Epithelial cell of proximal tubule (primary cell): ENCODE measurements at places on chromosomes 7 and 10. TPM values are rescaled to one million over a fixed set of nuclear protein-coding genes. Genes with fewer than 3 reads are reported as not detected.

The ANKRD22 gene
- 0.12 and 1.8 TPM in 2 replicates for total RNA-seq

The ARHGEF35 gene
- total RNA-seq: 3.3 and 5.3 TPM in 2 replicates

The ENTPD1 gene
- total RNA-seq: not detected in 2 replicates

The RPS24 gene
- total RNA-seq: 2,369 and 4,093 TPM in 2 replicates

The SLC16A9 gene
- total RNA-seq: 2.9 and 3.5 TPM in 2 replicates
